Right ventricle myocardium superior (tissue), 1 donor: ENCODE measurements at places on chromosomes 6 and 20.

- no peak for DNase-seq
Observed at GRCh38 chr6:160357088-160357487, 8.9 kb downstream of the SLC22A3 start.

DNA sequence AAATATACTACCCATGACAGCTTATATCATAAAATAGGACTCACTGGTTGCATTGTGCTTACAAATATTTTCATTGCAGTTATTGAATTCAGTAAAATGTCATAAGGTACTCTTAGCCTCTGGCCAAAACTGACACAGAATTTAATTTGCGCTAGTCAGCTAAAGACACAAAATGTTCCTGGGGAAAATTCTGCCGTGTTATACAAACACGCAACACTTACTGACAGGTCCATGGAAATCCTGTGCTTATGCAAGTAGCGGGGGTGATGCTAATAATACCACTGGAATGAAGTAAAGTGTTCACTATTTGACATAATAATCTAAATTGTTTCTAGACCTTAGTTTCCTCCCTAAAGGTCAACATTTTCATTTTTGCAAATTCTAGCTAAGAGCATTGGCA is 354.4 kb upstream of the RSPO3 start:
- DNase-seq, result no peak

DNA sequence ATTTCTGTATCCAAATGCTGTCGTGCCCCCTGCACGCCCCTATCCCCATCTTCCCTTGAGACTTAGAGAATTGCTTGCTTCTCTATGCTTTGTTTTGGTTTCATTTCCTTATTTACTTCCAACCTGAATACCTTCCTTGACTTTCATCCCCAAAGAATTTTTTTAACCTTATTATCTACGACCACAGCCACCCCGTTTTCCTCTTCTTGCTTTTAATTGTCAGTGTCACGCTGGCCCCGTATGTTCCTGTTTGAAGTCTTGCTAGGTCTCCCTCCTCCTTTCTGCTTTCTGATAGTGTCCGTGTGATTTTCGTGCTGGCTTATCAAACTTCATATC is 40.1 kb downstream of the RNF217 start:
- no peak for DNase-seq

GRCh38 chr6:135906542-135906941 is 55.0 kb downstream of the PDE7B start:
- no peak for DNase-seq

DNA sequence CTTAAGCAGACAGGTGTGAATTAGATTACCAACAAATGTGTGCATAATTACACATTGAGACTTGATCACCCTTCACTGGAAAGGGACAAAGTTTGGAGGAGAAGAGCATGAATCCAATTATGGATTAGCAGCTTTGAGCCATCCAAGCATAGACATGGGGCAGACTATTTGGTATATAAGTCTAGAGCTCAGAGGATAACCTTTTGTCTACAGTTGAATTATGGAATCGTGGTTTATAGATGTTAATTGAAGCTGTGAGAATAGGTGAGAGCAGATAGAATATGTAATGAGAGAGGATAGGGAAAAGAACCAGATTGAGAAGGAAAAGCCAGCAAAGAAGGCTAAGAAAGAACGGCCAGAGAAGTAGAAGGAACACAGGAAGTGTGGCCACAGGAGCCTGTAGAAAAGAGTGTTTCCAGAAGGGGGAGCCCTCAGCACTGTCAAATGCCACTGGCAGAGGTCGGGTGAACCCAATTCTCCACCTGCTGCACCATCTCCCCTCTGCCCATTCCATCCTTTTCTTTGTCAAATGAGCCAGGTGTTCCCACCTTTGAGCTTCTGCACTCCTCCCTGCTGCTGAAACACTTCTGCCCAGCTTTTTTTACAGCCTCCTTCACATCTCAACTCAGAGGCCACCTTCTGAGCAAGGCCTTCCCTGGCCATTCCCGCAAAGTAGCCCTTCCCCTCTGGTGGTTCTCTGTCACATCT is 7.3 kb downstream of the DNTTIP1 start:
- DNase-seq, result peak; percentile 55

GRCh38 chr6:149680503-149680902 is 32.0 kb upstream of the KATNA1 start:
- DNase-seq, result no peak

DNA sequence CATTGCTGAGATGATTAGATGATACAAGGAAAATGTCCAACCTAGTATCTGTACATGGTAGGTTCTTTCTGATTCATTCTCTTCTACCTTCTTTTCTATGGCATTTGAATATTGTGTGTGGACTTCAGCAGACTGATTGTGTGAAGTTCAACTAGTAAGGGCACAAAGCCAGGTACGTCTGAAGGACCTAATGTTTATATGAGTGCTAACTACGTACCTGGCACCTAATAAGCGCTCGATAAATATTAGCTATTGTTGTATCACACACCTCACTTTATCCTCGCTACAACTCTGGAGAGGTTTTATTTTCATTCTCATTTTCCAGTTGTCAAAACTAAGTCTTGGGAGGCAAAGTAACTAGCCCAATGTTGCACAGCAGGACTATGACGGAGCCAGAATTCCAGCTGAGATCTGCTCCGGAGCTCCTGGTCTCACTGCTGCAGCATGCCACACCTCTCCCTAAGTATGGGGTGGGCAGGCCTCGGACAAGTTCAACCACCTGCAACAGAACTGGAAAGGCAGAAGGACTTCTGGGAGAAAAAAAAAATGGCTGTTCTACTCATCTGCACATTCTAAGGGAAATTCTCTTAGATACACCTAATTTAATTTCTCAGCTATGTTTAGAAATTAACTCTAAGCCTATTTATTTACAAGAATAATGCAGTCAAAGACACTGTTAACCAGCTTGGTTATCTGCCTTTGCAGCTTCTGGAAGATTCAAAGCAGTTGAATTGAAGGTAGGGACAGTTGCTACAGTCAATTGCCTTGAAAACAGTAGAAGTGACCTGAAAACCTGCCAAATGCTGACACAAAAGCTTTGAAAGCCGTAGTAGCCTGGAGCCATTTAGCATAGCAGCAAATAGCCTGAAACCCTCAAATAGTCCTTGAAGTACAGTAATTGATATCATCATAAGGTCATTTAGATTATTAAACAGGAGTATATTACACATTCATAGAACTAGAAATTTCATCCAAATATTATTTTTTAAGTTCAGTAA is 165.0 kb downstream of the PDE7B start:
- DNase-seq, result no peak

DNA sequence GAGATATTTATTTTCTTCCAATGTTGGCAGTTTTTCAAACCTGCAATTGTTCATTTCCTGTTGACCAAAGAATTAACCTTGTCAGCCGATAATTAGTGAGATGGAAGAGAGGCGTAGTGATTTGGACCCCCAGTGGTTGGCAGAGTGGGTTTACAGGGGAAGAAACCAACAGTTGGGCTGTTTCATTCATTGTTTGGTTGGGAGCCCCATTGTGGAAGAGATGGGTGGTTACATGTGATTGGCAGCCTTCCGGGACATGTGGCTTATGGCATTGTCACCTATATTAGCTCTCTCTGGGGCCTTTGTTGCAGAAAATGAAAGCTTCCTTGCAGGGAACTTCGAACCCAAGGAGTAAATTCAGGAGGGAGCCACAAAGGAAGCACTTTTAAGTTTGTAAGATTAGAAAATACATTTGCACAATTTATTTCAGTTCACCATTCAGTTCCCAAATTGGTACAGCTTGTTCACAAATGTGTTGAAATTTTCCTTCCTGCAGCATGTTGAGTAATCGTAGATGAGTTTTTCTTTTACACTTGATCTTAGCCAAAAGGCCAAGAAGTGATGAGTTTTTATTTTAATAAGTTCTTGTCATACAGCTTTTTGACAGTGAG is 50.3 kb upstream of the CDKAL1 start:
- DNase-seq, result no peak

- DNase-seq, result no peak
Observed at GRCh38 chr6:170003451-170004160, 252.2 kb downstream of the ERMARD start.

DNA sequence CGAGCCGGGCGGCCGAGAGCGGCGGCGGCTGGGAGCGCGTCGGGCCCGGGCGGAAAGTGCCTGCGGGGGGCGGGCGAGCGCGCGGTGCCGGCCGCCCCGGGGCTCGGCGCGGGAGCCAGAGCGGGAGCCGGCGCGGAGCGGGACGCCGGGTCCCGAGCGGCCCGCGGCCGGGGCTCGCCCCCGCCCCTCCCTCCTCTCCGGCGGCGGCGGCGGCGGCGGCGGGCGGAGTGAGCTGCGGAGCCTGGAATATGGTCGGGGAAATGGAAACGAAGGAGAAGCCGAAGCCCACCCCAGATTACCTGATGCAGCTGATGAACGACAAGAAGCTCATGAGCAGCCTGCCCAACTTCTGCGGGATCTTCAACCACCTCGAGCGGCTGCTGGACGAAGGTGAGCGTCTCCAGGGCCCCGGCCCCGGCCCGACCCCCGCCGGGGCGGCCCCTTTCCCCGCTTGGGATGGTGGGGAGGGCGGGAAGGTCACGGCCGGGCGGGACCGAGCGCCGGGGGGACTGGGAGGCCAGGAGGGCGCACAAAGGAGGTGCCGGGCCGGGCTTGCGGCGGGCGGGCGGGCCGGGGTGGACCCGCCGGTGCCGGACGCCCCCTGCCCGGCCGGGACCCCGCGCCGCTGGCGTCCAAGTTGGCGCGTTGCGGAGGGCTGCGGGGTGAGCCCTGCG is 565 bp downstream of the QKI start:
- peak; percentile 53 for DNase-seq

DNA sequence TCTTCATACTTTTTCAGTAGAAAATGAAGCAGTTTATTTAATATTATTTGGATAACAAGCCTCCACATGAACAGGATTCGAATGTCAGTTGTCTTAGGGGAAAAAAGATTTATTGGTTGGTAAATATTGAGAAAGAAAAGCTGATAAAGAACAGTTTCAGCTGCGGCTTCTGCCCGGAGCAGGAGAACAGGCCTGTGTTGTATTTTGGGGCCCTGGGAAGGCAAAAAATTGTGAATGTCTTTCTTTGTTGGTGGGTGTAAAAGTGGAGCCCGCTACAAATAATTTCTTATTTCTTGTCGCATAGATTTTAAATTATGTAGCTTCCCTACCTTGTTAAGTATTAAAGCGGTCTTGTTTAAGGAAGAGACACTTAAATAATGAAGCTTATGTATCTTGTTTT is 90.5 kb upstream of the PAX1 start:
- DNase-seq, result no peak

- no peak for DNase-seq
Observed at GRCh38 chr20:34222208-34222607, 19.0 kb upstream of the ASIP start.

DNA sequence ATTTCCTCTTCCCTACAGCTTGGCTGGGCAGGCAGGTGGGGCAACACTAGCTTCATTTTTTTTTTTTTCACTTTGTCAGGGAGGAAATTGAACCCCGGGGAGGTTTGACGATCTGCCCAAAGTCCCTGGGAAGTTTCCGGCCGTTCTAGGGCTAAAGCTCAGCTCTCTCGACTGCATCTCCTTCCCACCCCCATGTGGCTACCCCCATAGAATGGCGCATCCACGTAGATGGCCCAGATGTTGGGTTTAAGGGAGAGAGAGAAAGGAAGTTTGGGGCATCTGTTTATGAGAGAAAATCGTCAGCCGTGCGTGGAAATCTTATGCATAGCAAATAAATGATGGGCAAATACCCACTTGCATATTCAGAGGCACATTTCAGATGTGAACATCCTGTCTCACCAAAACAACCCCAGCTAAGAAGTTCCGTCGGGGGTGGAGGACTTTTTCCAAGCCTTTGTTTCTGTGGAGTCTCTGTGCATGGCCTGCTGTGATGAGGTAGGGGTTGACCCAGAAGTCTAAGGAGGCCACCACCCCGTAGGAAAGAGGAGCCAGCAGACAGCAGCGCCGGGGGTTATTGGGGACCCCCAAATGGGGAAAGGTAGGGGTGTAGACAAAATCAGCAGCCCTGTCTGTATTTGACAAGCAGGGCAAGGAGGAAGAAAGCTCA is 40.5 kb upstream of the ZNF831 start:
- no peak for DNase-seq

DNA sequence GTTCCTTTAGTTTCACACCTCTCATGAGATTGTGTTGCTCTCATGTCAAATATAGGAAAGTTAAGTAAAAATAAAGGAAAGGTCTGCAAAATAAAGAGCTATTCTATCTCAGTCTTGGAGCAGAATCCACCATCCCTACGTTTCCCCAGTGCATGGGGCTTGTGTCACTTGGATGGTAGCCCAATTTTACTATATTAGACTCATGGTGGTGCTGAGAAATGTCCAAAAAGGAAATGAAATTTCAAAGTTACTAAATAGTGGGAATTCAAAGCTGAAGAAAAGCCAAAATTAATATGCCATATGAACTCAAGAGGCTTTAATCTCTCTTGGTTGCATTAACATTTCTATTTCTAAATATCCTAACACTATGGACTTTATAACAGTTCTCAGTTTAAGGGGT is 1283.3 kb upstream of the GJE1 start:
- DNase-seq, result no peak

- no peak for DNase-seq
Observed at GRCh38 chr20:38256021-38256420, 4.5 kb downstream of the KIAA1755 start.

GRCh38 chr6:219641-220198 is 72.6 kb upstream of the DUSP22 start:
- DNase-seq, result peak; percentile 84

DNA sequence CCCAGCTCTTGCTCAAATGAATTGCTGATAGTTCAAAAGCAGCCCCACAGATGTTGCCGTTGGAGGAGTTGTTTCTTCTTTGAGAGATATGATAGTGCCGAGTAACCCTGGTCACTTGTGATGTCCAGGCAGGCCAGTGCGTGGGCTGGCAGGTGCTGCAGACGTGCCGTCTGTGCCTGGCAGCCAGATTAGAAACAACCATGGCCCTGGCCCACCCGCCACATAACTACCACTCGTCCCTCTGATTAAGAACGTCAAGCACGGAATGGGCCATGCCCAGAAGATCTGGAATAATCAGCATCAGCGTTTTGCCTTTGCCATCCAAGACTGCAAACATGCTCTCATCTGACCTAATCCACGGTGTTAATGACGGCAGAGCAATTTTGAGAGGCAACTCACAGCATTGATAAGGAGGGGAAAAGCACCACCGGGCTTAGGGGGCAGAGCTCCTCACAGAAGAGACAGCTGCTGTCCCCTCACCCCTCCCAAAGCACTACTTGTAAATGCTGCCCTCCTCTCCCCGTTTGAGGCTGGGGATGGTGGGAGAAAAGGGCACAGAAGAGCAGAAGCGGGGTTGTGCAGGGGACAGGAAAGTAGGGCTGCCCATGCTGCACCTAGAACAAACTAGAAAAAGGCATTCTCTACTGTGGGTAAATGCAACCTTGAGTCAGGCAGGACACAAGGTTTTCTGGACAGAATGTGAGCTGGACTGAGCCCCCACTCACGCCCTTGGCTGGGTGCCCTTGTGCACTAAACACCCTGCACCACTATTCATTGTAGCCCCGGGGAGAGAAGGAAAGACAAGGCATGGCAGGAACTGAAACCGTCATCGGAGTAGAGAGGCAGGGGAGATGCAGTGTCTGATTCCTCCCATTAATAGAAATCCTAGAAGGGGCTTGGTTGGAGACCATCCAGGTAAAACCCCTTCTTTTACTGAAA is 5.3 kb upstream of the CPNE5 start:
- peak; percentile 80 for DNase-seq

GRCh38 chr6:79234150-79235022 is at the start of gene HMGN3:
Gene HMGN3, minus strand, starts transcription at chr6:79234682.
- DNase-seq, result peak; percentile 99
